ENCODE measurements at places on chromosomes 3 and 15. TPM values are rescaled to one million over a fixed set of nuclear protein-coding genes. Genes with fewer than 3 reads are reported as not detected.

DNA sequence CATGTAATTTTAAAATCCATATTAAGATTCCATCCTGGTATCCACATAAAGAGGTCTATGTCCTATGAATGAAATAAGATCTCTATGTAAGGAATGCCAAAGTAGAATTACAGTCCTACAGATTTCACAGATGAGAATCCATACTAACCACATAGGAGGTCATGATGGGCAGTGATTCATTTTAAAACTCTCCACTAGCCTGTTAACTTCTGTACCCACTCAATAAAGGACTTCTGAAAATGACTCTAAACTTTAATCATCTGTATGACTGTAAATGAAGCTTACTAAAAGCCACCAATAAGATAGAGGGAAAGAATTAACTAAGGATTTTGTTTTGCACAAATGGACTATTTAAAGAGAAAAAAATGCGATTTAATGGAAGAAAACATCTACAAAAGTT is 28.7 kb downstream of the MORC1 start:
- no peak for DNase-seq

- no peak for DNase-seq
These were observed 355.3 kb upstream of the NR2F2 start for GRCh38 chr15:95975212-95975611.

- DNase-seq = no peak
These were observed 695.7 kb upstream of the NECTIN3 start for GRCh38 chr3:110375751-110376518.

Gene FES
- total RNA-seq = 3.7 TPM

DNA sequence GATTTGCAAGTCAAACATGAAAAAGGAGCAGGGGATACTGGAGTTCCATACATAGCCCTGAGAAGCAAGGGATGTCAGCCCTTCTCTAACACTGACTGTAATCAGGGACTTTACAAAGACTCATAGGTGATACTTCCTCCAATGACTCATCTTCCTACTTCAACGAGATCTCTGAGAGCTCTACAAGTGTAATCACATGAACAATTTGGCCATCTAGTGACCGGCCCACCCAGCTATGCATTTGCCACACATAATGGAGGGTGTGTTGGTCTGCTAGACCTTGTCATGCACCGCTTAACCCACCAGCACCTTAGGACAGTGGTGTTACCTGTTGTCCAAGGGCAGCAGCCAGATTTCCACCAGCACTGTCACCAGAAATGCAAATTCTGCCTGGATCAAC is 75.3 kb downstream of the NCEH1 start:
- DNase-seq = no peak

GRCh38 chr3:143203848-143204247 is 84.3 kb downstream of the CHST2 start:
- DNase-seq = no peak

Gene TMEM207
- total RNA-seq = not detected

Gene SUCLG2
- total RNA-seq = 9.4 TPM

DNA sequence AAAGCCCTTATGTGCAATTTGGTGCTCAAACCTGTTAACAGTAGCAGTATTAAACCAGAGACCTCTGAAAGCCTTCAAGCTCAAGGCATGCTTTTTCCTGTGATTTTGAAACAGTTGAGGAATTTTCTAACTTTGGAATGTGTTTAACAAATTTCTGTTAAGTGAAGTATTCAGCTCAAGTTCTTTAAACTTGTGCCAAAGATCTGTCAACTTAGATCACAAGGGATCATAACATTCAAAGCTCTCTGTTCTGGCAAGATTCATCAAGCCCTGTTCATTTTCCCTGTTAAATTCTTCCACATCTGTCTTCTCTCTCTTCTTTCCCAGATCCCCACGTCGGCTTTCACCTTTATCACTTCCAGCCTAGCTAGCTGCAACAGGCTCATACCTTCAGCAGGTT is 28.8 kb upstream of the RYK start:
- no peak for DNase-seq

GRCh38 chr3:196969660-196970546 is 1.3 kb upstream of the PIGZ start:
- DNase-seq = peak; percentile 81

Gene LRTM1
- total RNA-seq = not detected

Gene TMC3
- under 0.01 TPM for total RNA-seq

DNA sequence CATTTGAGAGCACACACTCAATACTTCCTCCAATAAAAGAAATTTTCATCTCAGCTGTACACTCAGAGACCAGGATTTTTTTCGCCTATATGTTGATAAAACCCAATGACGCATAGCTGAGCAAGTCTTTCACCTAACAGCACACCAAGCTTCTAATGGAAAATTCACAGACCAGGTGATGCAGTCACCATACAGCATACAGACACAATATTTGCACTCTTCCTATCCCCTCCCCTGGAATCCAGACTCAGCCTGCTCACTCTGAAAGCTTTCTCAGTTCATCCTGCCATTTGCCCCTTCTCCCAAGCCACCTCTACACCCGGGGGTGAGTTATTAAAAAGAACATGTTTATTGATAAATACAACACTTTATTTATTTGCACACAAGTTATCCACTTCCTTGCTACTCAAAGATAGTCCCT is 1.7 kb downstream of the TBC1D5 start:
- DNase-seq = no peak

DNA sequence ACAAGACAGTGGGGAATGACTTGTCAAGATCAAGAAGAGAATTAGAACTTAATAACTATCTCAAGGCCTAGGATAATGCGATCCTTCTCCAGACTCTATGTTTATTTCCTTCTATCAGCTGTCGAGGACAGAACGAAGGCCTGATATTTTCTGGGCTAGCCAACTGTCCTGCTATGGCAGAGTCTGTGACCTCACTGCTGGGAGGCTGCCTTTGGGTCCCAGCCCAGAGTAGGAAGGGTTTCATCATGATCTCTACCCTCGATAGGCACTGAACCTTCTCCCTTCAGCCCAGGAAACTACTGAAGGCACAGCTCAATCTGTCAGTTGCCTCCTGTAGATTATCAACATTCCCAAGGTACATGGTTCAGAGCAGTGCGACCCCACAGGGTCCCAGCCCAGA is 237.2 kb downstream of the ATP8B4 start:
- DNase-seq = no peak

DNA sequence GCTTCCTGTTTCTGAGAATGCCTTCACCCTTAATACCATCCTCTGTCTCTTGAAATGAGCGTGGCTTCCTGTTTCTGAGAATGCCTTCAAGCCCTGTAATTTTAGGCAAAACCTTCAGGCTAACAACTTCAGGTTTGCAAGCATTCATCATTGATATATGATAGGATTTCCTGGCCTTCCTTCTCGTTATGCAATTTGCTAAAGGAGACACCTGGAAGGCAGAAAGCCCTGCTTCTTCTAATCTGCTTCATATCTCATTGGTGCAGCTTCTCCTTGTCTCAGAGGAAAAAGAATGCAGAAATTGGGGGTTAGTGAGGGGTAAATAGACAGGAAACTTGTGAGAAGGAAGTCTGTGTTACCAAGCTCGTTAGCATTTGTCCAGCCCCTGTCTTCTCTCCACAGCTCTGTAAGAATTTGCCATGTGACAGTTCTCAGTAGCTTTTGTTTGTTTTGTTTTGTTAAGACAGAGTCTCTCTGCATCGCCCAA is 7.3 kb downstream of the ARL6IP5 start:
- DNase-seq = no peak

Gene CLK3
- 26.5 TPM for total RNA-seq

DNA sequence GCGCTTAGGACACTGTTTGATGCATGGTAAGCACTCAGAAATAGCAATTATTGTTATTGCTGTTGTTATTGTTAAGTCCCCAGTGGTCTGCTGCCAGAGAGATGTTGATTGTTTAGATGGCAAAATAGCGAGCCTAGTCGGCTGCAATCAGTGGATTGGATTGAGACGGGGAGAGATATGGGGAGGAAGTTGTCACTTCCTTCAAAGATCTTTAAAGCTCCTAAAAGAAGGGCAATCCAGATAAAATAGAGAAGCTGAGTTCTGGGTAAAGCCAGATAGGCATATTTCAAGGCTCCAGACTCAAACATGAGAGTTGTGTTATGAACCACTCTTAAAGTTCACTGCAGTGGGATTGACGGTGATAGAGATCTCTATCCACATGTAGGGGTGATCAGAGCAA is 64.5 kb downstream of the RYR3 start:
- no peak for DNase-seq

- no peak for DNase-seq
These were observed 124.9 kb upstream of the STRIT1 start for GRCh38 chr3:155418407-155418806.

GRCh38 chr3:124761250-124761796 is 31.1 kb downstream of the UMPS start:
- DNase-seq = peak; percentile 66

- no peak for DNase-seq
These were observed 146.6 kb downstream of the FEZF2 start for GRCh38 chr3:62226601-62227339.

Gene CHST2
- total RNA-seq = 44.4 TPM

Gene DTWD1
- 34.2 TPM for total RNA-seq

DNA sequence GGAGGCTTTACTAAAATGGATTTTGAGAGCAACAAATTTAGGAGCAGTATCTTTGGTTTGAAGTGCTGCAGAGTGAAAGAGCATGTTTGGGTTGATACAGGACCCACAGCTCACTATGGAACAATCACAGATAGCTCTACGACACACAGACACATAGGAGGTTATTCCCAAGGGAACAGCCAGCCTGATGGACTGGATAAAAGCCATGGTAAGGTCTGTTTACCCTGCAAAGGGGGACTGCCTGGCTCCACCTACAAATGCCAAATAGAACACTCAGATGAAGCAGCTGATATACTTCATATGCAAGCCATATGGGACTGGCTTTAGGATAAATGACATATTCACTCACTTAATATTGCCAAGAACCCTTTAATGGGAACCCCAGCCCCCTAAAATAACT is 75.4 kb downstream of the CDC25A start:
- DNase-seq = no peak

GRCh38 chr3:76570436-76571057 is 469.4 kb upstream of the ROBO2 start:
- DNase-seq = no peak

GRCh38 chr3:60017631-60018030 is 967.8 kb upstream of the CFAP20DC start:
- DNase-seq = no peak

Gene CCR4
- total RNA-seq = under 0.01 TPM

DNA sequence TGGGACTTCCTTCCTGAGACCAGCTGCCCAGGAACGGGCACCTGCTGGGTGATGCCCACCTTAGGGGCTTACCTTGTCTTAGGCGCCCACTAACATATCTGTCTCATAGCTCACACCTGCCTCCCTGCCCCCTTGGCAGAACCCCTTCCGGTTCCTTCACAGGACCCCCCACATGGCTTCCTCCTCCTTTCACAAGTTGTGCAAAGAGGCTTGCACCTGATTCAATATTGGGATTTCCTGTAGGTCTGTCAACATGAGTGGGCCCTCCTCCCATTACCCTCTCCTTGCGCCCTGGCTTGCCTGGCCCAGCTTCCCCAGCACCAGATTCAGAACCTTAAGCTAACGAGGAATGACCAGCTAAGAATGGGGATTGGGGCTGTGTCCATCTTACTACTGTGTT is 633 bp downstream of the THPO start:
- DNase-seq = no peak

DNA sequence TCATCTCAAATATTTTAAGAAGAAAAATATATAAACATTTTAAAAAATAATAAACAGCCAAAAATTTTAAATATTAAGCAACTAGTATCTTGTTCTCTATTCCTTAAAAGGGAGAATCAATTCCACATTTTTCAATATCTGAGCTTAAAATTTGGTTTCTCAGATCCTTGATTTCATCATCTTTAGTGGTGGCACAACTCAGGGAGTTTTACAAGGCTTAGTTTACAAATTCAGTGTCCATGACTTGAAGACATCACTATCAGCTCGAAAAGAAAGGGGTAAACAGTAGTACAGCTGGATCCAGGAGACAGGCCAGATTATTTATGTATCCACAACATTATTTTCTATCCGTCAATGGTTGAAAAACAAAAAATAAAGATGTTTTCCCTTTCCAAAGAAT is 11.6 kb downstream of the IGF2BP2 start:
- DNase-seq = no peak

- no peak for DNase-seq
These were observed 41.0 kb downstream of the ROBO1 start for GRCh38 chr3:79726786-79727185.

DNA sequence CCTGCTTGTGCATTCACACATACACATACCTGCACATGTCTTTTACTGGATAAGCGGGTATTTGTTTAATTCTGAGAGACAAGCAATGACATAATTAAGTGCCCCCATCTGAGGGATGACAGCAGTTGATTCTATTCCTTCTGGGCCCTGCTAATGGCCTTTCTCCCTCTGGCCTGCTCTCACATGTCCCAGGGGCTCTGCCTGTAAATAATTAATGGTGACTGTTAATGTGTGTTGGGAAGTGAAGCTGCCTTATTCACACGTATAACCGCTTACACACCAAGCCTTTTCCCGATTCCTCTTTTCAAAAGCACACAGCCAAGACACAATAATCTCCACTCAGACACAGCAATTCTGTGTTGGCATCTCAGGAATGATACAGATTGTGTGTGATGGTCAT is 47.8 kb downstream of the LRRK1 start:
- DNase-seq = no peak

Gene GOLGA8N
- 2.4 TPM for total RNA-seq

Gene C2CD4A
- under 0.01 TPM for total RNA-seq

Gene PRSS50
- not detected for total RNA-seq
